ENCODE measurements at places on chromosomes 2 and 18. TPM values are rescaled to one million over a fixed set of nuclear protein-coding genes. Genes with fewer than 3 reads are reported as not detected.

DNA sequence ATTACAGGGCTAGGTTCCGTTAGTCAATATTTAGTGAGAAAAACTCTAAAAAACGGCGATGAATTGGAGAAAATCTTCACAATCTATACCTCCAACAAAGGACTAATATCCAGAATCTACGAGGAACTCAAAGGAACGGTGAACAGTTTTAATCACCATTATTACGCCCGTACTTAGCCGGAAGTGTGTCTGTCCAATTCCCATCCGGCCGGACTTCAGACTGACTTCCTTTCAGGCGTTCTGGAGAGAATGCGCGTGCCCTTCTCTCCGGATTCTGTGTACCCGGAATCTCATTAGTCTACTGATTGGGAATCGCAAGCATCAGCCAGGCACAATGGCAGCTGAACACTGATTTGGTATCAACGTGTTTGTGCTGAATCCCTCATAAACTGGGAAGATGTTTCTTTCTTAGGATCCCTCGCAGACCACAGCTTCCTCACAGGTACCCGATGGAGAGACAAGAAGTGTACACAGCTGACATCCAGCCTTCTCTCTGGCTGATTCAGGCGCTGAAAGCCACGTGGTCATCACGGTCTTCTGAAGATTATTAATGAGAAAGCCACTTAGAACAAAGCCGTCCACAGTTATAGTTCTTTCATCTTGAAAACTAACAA, 239.9 kb downstream of the ZNF516 start:
- DNase-seq, result no peak

- DNase-seq, result no peak
Measured at GRCh38 chr2:218536804-218537494, 31.2 kb downstream of the USP37 start.

DNA sequence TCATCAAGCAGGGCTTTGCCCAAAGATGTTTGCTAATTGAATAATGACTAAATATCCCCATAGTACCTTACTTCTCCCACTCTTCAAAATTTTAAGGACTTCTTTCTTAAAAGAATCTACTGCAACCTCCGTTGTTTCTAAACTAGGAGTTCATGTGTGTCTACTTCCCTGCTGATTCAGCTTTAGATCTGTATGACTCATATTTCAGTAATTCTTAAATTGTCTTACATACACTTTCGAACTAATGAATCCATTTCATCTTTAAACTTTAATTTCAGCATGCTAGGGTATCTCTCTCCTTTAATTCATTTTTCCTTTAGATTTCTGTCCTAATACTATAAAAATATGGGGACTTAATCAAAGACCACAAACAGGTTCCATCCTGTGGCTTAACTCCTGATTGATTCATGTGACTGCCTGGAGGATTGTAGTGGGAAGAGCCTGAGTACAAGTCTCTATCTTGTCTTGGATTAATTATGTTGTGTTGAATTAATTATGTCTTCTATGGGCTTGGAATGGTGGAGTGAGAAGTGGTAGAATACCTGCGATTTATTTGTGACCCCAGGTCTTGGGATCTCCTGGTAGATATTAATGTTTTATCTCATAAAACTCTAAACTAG, 24.9 kb upstream of the COL5A2 start:
- DNase-seq, result no peak

- DNase-seq, result no peak
Measured at GRCh38 chr2:215032153-215032552, 106.3 kb downstream of the ABCA12 start.

- DNase-seq, result no peak
Measured at GRCh38 chr2:179596018-179596417, 265.4 kb downstream of the ZNF385B start.

- no peak for DNase-seq
Measured at GRCh38 chr2:240023792-240024191, 1.4 kb downstream of the NDUFA10 start.

SERPINB13 gene
- total RNA-seq, result not detected

MC2R gene
- total RNA-seq, result not detected

RAB27B gene
- 12.5 TPM for total RNA-seq

CD8A gene
- 1.6 TPM for total RNA-seq

ABCG8 gene
- total RNA-seq, result 0.12 TPM

SLC5A7 gene
- total RNA-seq, result 0.42 TPM

All from colonic mucosa (tissue), 4 donors.